GF-D8 (cell line): ENCODE measurements at places on chromosomes 12 and 14.
A peak's percentile ranks its signal among the peaks of the same experiment; 100 is the strongest.

GRCh38 chr12:52772188-52772587, 5.0 kb downstream of the KRT76 start:
- DNase-seq = no peak

- DNase-seq = no peak
Observed at GRCh38 chr14:101456246-101457175, 104.8 kb upstream of the DIO3 start.

- peak; percentile 98 for DNase-seq
Observed at GRCh38 chr12:89345830-89346740, 6.2 kb downstream of the DUSP6 start.

DNA sequence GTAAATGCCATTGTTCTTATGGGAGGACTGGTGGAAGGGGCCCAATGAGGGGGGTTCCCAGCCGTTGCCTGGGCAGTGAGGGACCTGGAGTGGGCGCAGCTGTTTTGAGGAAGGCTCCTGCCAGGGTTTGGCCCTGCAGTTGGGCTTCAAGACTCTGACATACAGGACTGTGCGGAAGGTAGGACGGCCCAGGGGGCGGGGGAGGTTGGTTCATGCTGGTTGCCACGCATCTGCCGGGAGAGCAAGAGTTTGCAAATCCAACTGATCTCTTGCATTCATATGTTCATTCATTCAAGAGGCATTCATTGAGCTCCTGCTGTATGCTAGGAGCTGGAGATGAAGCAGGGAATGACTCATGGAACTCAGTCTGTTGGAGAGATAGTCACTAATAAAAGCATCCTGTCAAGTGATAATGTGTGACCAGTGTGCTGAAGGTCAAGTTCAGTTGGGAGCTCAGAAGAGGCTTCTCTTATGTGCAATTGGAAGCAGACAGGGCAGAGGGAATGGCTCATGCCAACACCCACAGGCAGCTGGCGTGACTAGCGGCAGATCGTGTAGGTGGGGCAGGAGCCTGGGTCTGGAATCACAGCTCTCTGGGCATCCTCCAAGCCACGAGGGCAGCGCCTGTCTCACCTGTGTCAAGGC, 7.8 kb downstream of the SH2B3 start:
- no peak for DNase-seq

DNA sequence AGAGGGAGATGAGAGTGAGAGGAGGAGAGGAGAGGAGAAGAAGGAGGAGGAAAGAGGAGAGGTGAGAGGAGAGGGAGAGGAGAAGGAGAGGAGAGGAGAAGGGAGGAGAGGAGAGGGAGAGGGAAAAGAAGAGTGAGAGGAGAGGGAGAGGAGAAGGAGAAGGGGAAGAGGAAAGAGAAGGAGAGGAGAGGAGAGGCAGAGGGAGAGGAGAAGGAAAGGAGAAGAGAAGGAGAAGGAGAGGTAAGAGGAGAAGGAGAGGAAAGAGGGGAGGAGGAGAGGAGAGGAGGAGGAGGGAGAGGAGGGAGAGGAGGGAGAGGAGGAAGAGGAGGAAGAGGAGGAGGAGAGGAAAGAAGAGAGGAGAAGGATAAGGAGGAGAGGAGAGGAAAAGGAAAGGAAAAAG, 266.8 kb downstream of the ITPR2 start:
- DNase-seq = no peak
